ENCODE measurements at places on chromosomes 5 and 9.

DNA sequence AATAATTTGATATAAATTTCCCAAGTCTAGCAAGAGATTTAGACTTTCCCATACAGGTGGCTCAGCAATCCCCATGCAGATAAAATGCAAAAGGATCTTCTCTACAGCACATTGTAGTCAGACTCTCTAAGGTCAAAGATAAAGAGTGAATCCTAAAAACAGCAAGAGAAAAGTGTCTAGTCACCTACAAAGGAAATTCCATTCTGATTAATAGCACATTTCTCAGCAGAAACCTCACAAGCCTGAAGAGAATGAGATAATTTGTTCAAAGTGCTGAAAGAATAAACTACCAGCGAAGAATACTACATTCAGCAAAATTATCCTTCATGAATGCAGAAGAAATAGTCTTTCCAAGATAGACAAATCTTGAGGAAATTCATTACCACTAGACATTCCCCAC is 493.3 kb downstream of the PRELID2 start:
- DNase-seq = no peak

DNA sequence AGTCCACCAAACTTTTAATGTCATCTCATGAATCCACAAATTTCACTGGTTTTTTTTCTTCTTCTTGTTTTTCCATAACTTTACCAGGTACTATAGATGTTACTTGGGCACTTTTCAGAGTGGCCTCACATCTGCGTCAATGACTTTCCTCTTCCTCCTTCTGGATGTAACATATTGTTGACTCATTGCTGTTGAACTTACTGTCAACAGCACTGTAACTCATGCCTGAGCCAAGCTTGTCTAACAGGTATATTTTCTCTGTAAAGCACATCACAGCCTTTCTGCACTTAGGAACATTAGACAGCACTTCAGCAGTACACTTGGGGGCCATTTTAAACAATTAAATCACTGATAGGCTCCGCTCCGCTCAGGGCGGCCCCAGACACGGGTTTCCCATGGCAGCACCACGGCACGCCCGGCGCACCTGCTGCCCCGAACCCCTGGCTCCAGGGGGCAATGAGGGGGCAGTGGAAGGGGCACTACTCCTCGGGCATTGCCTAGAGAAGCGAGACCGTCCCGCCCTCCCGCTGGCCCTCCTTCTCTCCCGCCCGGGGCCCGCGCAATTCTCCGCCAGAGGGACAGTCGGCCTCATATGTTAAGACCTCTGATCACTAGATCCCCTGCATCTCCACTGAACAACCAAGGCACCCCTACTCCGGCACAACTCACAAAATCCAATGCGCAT is 41.9 kb upstream of the SPATA31C2 start:
- DNase-seq = no peak

GRCh38 chr9:100063185-100063584 is 35.6 kb downstream of the ERP44 start:
- DNase-seq = peak; percentile 11

DNA sequence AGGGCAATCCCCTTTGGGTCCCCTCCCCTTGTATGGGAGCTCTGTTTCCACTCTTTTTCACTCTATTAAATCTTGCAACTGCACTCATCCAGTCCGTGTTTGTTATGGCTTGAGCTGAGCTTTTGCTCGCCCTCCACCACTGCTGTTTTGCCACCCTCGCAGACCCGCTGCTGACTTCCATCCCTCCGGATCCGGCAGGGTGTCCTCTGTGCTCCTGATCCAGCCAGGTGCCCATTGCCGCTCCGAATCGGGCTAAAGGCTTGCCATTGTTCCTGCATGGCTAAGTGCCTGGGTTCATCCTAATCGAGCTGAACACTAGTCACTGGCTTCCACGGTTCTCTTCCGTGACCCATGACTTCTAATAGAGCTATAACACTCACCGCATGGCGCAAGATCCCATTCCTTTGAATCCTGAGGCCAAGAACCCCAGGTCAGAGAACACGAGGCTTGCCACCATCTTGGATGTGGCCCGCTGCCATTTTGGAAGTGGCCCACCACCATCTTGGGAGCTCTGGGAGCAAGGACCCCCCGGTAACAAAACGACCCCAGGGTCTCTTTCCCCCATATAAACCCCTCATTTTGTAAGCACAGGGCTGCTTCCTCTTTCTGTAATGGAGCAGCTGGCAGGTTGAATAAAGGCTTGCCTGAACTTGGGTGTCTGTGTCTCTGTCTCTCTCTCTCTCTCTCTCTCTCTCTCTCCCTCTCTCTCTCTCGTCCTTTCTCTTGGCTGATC is 1166.2 kb downstream of the TAF11L14 start:
- no peak for DNase-seq

- DNase-seq = peak; percentile 30
These were observed 129.5 kb downstream of the NIPBL start for GRCh38 chr5:37005946-37006540.

DNA sequence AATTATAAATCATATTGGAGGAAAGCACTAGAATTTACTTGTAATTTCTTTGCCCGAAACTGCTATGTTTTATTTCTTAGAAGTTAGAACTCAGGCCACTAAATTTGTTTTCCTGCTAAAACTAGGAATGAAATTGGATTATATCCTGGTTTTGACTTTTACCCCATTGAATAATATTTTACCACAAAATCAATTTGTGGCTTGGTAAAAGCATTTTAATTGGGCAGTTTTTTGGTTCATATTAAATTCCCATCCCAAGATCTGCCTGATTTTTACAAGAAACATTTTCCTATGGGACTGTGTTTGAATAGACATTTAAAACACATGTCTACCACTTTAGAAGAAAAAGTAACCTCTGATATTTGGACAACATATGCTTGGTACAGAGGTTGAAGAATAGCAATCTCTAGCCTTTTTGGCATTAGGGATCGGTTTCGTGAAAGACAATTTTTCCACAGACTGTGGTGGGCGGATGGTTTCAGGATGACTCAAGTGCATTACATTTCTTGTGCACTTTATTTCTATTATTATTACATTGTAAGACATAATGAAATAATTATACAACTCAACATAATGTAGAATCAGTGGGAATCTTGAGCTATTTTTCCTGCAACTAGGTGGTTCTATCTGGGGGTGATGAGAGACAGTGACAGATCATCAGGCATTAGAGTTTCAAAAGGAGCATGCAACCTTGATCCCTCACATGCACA is 565.6 kb downstream of the PRR16 start:
- no peak for DNase-seq

DNA sequence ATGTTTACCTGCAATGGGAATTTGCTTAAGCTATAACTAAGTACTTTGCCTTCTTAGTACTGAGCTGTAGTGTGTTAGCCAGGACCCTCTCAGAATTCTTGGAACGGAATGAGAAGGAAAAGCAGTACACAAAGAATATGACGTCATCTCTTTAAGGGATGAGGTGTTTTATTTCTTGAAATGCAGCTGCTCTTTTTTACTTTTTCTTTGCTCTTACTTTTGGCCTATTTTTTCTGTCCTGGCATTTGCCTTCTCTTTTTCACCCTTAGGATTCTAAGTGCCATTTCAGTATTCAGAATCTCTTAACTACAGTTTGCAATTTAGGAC is 10.1 kb downstream of the KIF2A start:
- DNase-seq = no peak

GRCh38 chr5:143399616-143400540 is 3.6 kb downstream of the NR3C1 start:
- no peak for DNase-seq

- no peak for DNase-seq
These were observed 10.9 kb downstream of the LHX2 start for GRCh38 chr9:124022201-124023121.

GRCh38 chr9:127634021-127634420 is 21.9 kb downstream of the STXBP1 start:
- DNase-seq = no peak

DNA sequence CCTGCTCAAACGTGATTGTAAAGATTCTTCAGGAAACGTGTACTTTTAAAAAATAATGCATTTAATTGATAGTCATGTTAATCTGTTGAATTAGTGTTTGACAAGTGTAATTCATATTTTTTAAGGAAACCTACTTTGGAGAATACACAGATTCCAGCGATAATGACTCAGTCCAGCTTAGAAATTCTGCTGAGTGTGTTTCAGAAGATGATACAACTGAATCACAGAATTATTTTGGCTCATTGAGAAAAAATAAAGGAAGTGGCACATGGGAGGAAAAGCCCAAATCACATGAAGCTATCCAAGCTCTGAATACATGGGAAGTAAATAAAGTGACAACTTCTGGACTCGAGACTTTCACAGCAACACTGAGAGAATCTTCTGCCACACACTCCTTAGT is 37.8 kb downstream of the ICE1 start:
- DNase-seq = no peak

- DNase-seq = no peak
These were observed 109.6 kb upstream of the RPS23 start for GRCh38 chr5:82387819-82388166.

DNA sequence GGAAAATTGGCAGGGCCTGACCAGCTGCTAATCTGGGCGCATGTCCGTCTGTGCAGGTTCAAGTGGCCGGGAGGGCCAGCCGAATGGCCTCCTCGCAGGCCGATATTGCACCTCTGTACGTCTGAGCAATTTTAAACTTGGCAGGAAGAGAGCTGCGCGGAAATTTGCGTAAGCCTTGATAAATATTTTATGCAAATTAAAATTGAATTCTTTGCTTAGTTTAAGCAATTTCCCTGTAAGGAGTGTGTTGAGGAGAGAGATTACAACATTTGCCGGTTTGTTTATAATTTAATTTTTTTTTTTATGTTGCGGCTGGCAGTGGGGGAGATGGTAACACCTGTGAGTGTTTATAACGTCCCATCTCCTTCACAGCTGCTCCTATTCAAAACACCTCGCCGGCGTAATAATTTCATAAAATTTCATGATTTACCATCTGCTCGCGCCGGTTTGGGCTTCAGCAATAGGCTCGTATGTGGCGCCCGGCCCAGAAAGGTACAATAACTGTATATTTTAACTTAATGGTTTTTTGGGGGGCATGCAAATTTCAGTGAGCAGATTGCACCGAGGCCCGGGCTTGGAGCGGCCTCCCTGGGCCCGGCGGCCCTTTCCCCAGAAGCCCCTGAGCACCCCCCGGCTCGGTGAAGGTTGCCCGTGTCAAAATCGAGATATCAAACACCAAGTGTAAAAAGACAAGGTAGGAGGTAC is 269.4 kb upstream of the MVB12B start:
- DNase-seq = no peak

- no peak for DNase-seq
These were observed 1254.9 kb upstream of the WWC1 start for GRCh38 chr5:167036585-167036984.

- DNase-seq = no peak
These were observed 84.1 kb downstream of the MAP1B start for GRCh38 chr5:72191404-72191803.

- no peak for DNase-seq
These were observed 48.4 kb upstream of the EPB41L4A start for GRCh38 chr5:112467485-112467884.

- DNase-seq = peak; percentile 71
These were observed 1.2 kb downstream of the INVS start for GRCh38 chr9:100100146-100100667.

DNA sequence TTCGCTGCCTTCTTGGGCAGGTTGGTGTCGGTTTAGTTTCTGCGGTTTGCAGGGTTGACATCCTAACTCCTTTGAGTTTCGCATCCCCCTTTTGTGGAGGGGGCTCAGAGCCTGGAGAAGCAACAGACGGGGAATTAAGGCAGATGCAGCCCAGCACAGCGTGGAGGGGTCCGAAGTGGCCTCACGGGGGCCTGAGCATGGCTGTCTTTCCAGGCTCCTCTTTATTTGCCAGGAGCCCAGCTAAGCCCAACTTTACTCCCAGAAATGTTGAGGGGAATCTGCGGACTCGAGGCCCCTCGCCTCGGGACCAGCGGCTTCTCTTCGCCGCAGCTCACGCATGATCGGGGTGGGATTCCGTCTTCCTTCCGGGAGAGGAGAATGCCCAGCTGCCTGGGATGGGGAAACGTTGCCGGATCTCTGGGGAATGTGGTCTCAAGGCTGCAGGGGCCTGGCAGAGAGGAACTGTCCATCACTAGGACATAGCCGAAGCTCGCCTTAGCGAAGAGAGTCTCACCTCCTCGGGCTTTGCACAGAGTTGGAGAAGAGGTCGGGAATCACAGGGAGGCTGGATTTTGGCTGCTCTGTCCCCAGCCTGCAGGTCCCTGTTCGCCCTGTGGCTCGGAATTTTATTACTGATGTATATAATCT is 1.3 kb downstream of the RAI14 start:
- DNase-seq = no peak

GRCh38 chr9:88164850-88165249 is 26.6 kb upstream of the SPATA31C2 start:
- DNase-seq = no peak

DNA sequence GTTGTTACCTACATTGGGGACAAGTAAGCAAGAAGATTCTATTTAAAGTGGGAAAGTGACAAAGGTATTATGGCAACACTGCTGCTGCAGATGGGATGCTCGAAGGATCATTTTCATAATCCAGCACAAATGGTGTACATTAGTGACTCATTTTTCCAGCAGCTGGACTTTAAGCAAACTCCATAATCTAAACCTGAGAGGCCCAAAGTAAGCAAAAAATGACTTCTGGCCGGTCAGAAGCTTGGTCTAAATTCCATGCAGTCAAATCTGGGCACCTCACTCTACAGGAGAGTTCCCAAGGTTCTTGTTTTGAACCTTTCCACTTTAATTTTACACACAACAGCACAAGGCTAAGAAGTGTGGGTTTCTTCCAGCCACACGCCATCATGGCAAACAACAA is 43.6 kb upstream of the TRAF1 start:
- DNase-seq = no peak

DNA sequence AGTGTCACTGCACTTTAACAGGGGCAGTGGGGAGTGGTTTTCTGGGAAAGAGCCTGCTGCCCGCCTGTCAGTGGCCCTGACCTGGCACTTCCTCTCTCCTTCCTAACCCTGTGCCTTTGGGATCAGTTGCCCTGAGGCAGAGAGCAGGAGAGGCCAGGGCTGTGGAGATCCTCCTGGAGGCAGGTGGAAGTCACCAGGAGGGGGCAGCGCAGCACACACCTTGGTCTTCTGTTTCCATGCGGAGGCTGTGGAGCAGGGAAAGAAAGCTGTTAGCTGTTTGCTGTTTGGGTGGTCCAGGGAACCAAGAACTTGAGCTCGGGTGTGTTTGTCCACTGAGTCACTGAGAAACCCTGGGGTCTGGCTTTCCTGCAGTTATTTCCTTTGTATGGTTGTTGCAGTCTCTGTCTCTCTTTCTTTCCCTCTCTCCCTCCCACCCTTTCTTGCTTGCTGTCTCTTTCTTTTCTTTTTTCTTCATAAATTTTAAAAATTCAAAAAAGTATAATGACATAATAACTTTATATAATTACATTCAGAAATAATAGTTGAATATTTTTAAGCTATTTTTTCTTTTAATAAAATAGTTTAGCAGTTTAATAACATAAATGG is 28.1 kb downstream of the NTRK2 start:
- DNase-seq = peak; percentile 50

DNA sequence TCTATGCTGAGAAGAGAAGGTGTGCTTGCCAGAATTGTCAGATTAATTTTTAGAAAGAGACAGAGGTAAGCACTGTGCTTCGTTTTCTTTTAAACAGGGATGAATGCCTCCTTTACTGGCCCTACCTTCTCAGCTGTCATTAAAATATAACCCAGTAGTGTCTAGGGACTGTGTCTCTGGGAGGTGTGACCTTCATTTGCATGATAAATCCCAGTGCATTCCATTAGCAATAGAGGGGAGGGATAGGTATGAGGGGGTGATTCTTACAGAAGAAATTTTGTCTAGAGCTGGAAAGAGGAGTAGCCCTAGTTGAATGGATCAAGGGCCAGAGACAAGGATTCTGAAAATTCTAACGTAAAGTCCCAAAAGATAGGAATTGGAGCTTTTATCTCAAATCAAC is 351.5 kb downstream of the BNC2 start:
- no peak for DNase-seq

- DNase-seq = no peak
These were observed 76.7 kb upstream of the IER5L start for GRCh38 chr9:129254566-129255287.

GRCh38 chr5:106858616-106859015 is 812.1 kb downstream of the EFNA5 start:
- no peak for DNase-seq
